ENCODE measurements at places on chromosomes 5 and 9. TPM values are rescaled to one million over a fixed set of nuclear protein-coding genes. Genes with fewer than 3 reads are reported as not detected.

The NTRK2 gene
- total RNA-seq: 0.34 TPM

The STC2 gene
- 10.5 TPM for total RNA-seq

The OR13D1 gene
- total RNA-seq: not detected

The TMEM267 gene
- 16.9 TPM for total RNA-seq

The C9orf153 gene
- total RNA-seq: 0.25 TPM

The PCDHB4 gene
- total RNA-seq: not detected

The HMHB1 gene
- total RNA-seq: not detected

The LECT2 gene
- total RNA-seq: not detected

The PCDHB12 gene
- not detected for total RNA-seq

The SHISAL2B gene
- total RNA-seq: not detected

The NUTM2G gene
- not detected for total RNA-seq

The ADGRD2 gene
- total RNA-seq: not detected

The COL15A1 gene
- total RNA-seq: 0.20 TPM

The SOX30 gene
- 0.16 TPM for total RNA-seq

The AOPEP gene
- total RNA-seq: 14.1 TPM

The ZNF608 gene
- total RNA-seq: not detected

The PCDHGB7 gene
- total RNA-seq: 0.39 TPM

All from T-helper 2 cell treated with Interferon-gamma antibody and Interleukin-4, amounts not matched to agents 100 ng/mL and 5 ng/mL, for 36 hours (primary cell).